AG04450 (cell line): ENCODE measurements at places on chromosomes 6 and 20. TPM values are rescaled to one million over a fixed set of nuclear protein-coding genes. Genes with fewer than 3 reads are reported as not detected.

CST2 gene
- not detected in 2 replicates for polyA plus RNA-seq

HLA-DOA gene
- 0.02 TPM in 1 of 2 replicates, not detected in the other for polyA plus RNA-seq

FKBP1C gene
- 4.6 and 7.8 TPM in 2 replicates for polyA plus RNA-seq

ANKRD66 gene
- not detected in 2 replicates for polyA plus RNA-seq

RAET1E gene
- polyA plus RNA-seq = not detected in 2 replicates

MUC22 gene
- polyA plus RNA-seq = not detected in 2 replicates
